CD4-positive, alpha-beta T cell treated with Interleukin-10 for 1 hour (primary cell): ENCODE measurements at places on chromosomes 16 and 17.
A peak's percentile ranks its signal among the peaks of the same experiment; 100 is the strongest.

- no peak for DNase-seq
These were observed 210.6 kb upstream of the KCNJ16 start for GRCh38 chr17:69864462-69864861.

DNA sequence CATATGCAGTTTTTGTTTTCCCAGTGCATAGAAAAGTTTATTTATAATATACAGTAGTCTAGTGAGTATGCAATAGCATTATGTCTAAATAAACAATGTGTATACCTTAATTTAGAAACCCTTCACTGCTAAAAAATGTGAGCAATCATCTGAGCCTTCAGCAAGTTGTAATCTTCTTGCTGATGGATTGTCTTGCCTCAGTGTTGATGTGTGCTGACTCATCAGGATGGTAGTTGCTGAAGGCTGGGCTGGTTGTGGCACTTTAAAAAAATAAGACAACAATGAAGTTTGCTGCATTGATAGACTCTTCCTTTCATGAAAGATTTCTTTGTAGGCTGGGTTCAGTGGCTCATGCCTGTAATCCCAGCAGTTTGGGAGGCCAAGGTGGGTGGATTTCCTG, 13.9 kb upstream of the CAPNS2 start:
- no peak for DNase-seq

DNA sequence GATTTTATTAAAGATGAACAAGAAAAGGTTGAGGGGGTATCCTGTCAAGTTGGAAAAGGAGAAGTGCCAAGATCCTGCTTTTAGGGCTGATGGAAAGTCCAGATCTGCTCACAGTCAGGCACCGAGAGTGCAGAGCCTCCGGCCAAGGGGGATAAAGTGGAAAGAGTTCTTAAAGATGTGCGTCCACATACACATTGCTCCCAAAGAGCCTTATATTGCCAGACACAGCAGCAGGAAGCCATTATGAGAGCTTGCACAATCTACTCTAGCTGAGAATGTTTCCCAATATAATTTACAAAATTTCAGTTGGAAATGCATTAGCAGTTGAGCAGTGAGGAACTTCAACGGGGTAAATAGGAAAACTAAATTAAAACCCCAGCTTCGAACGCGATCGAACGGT, 95.6 kb downstream of the SALL1 start:
- DNase-seq = no peak

DNA sequence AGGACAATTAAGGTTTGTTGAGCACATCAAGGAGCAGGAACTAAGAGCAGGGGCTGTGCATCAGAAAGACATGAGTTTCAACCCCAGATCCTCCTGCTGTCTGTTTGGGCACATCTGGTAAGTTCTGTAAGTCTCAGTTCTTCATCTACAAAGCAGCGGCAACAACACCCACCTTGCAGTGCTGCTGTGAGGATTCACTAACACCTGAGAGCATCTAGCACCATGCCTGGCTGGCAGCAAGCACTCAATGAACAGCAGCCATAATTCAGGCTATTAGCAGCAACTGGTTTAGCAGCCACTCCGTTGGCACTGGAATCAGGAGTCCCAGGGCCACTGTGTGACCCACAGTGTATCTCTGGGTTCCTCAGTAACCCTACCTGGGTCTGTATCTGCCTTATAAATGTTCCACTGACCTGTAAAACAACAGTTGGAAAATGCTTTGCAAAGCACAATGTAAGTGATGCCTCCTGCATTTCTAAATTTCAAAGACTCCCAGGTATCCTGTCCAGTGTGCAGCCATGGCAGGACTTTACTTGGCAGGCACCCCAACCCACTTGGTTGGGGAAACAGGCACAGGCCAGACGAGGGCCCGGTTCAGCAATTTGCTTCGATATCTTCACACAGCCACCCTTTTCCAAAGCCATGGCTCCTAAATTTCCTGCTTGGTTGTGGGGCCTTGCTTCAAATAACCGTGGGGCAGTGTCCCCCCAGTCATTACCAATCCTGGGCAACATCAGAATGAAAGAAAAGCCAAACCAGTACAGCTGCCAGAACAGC, 4.2 kb downstream of the ST3GAL2 start:
- DNase-seq = no peak

- no peak for DNase-seq
These were observed 77.7 kb downstream of the AATF start for GRCh38 chr17:37026531-37026869.

- no peak for DNase-seq
These were observed 16.4 kb downstream of the GRIN2C start for GRCh38 chr17:74843352-74843627.

DNA sequence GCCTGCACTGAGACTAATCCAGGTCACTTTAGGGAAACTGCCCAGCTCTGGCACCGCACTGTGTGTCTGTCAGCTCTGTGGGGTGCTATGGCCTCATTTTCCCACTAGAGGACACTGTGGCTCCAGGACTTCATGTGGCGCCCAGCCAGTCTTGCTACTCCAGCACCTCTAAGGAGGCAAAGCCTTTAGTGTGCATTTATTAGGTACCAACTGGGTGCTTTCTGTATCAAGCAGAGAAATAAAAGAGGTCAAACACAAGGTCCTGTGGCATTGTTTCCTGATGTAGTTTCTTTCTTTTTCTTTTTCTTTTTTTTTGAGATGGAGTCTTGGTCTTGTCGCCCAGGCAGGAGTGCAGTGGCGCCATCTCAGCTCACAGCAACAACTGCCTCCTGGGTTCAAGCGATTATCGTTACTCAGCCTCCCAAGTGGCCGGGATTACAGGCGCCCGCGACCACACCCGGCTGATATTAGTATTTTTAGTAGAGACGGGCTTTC, 12.5 kb upstream of the RHBDL3 start:
- DNase-seq = peak; percentile 71

- peak; percentile 56 for DNase-seq
These were observed at the start of gene MPP3 for GRCh38 chr17:43832976-43833829. Gene MPP3, minus strand, starts transcription at chr17:43833146. Its CDS starts 1,240 bp downstream, at chr17:43831906.

- DNase-seq = peak; percentile 25
These were observed 11.5 kb downstream of the FLII start for GRCh38 chr17:18246880-18247612.

DNA sequence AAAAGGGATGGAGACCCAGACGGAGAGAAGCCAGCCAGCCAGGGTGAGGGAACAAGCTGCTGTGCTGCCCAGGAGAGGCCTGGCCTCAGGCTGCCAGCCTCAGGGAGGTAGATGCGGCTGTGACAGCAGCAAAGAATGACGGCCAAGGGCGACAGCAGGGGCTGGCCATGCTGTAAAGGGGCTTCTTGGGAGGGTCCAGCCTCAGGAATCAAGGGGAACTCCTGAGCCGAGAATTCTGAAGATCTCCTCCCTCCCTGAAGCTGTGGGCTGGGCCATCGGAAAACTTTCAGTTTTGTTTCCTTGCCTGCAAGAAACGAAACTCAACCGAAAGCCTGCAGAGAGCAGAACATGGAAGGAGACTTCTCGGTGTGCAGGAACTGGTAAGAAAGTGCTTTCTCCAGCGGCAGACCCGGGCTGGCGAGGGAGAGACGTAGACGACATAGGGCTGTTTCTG, at the start of gene XAF1:
TSS of gene XAF1 (plus strand) at position 316 of the 454 bp plus-strand sequence. CDS start at position 349, 33 bp downstream.
- DNase-seq = peak; percentile 63

GRCh38 chr17:2959371-2960130, 103.9 kb downstream of the OR1D5 start:
- DNase-seq = no peak

DNA sequence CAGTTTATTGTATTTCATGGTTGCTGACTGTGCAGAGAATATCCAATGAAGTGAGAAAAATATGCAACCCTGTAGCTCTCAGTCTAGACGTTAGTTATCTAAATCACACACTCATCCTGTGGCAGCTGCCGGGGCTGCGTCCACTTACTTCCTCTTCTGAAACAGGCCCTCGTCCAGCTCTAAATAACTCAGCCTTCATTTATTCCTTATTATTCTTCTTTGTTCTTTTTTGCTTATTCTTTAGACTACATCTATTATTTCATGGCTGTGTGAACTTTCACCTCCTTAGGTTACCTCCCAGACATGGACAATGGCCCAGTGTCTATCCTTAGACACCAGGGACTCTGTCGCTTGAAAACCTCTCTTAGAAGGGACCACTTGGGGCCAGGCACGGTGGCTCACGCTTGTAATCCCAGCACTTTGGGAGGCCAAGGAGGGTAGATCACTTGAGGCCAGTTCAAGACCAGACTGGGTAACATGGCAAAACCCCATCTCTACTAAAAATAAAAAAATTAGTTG, 3.4 kb upstream of the THUMPD1 start:
- no peak for DNase-seq
